ENCODE measurements at places on chromosomes 6 and 20.
A peak's percentile ranks its signal among the peaks of the same experiment; 100 is the strongest.

- DNase-seq, result no peak
Measured at GRCh38 chr6:117956386-117956785, 49.3 kb downstream of the SLC35F1 start.

- DNase-seq, result peak; percentile 97
Measured at GRCh38 chr6:4351520-4352321, 216.3 kb upstream of the ECI2 start.

- DNase-seq, result no peak
Measured at GRCh38 chr6:124699038-124699437, 263.2 kb upstream of the RNF217 start.

DNA sequence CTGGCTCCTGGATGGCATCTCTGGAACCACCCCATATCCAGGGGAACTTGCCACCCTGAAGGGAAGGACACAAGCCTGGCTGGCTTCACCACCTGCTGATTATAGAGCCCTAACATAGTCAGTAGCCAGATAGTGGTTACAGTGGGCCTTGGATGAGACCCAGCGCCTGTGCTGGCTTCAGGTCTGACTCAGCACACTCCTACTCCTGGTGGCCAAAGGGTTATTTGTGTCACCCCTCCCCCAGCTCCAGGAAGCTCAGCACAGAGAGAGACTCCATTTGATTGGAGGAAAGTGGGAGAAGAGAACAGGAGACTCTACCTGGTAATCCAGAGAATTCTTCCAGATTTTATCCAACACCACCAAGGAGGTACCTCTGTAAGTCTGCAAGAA lies 12.8 kb downstream of the SNX14 start:
- peak; percentile 68 for DNase-seq

DNA sequence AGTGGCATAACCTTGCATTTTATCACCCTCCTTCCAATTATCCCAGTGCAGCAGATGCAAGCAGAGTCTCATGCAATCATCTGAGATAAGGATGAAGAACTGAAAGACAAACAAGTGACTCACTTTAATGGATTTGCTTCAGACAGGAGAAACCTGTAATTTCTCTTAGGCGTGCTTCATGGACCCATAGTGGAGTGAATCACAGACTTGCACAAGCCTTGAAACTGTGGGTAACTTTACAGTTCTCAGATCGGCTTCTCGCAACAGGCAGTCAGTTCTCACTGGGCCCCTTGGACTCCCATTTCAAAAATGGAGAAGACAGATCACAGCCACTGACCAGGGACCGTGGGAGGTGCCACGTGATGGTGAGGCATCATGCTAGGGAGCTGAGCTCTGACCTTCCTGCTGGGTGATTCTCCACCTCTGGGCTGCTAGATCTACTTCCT lies at the start of gene ADGRF4:
TSS of gene ADGRF4 (plus strand) at position 239 of the 446 bp plus-strand sequence. CDS start 8,666 bp downstream, outside the sequence.
- peak; percentile 80 for DNase-seq

GRCh38 chr6:163814494-163815364 lies 400.2 kb downstream of the QKI start:
- no peak for DNase-seq

- DNase-seq, result no peak
Measured at GRCh38 chr6:18151801-18152200, 3.1 kb downstream of the TPMT start.

- peak; percentile 89 for DNase-seq
Measured at GRCh38 chr6:27772261-27773001, 139.8 kb downstream of the OR2B2 start.

- DNase-seq, result no peak
Measured at GRCh38 chr6:124941259-124941658, 21.0 kb upstream of the RNF217 start.

DNA sequence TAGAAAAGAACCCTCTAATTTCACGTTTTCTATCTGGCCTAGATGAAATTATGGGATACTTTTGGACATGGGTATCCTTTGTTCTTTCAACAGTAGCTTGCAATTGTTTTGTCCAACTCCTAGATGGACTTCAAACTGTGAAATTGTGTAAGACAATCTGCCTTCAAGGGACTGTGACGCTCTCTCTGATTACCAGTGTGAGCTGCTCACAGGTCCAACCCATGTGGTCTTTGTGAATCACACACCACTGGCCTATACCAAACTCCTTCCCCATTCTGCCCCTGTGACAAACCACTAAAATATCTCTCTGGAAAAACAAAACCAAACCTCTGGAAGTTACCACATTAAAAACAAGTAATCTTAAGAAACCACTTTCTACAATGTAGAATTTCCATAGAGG lies 59.5 kb downstream of the NINL start:
- DNase-seq, result peak; percentile 96

- no peak for DNase-seq
Measured at GRCh38 chr20:32675223-32675975, 1.7 kb upstream of the C20orf203 start.

- no peak for DNase-seq
Measured at GRCh38 chr6:157271911-157272310, 51.4 kb downstream of the TMEM242 start.

- DNase-seq, result no peak
Measured at GRCh38 chr20:38250609-38251008, 9.9 kb downstream of the KIAA1755 start.

All from cardiac muscle cell (in vitro differentiated cells and primary cell).